ENCODE measurements at places on chromosomes 6 and 20.

DNA sequence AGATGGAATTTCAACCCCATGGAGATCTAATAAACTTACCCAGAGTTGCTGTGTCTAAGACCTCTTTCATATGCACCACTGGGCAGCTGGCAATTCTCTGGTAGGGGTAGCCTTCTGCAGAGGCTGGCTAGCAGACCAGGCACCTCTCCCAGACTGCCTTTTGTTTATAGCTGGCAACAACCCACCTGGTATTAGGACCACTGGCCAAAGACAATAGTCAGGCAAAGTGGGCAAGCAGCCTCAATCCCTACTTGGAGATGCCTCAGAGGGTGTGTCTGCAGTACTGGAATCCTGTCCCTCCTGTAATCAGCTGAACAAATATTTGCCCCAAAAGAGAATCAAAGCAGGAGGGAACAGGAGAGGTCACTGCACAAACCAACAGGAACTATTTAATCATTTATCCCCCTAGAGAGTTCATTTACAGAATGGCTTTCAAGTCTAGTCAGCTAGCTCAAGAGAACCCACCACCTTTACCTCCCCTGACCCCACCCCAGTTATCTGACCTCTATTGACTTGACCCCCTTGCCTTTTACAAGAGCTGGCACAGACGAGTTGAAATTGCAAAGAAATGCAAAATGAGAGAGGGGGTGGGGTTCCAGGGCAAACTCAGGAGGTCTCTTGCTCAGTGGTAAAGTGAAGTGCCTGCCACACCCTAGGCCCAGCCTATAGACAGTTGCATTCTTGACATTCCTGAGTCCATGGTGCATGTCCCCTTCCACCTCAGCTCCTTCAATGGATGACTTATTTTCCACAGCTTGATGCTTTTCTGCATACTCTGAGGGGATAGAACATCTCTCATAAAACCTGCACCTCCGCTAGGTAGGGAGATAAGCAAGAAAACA, 2.8 kb downstream of the BCL2L1 start:
- DNase-seq: no peak

DNA sequence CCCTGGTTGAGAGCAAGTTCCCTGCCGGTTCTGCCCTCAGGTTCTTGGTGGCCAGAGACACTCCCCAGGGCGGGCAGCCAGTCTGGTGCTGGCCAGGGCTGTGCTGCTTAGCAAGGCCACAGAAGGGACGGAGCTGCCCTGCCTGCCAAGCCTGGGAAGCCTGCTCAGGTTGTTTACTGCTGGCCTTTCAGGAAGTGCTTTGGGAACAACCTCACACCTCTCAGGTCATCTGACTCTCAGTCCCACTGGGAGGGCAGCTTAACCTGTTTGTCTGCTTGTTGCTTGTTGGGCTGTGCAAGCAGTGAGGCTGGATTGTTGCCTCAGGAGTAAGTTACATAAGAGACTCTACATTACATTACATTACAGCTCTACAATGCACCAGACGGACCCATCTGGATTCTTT, 75.8 kb upstream of the AFDN start:
- no peak for DNase-seq

DNA sequence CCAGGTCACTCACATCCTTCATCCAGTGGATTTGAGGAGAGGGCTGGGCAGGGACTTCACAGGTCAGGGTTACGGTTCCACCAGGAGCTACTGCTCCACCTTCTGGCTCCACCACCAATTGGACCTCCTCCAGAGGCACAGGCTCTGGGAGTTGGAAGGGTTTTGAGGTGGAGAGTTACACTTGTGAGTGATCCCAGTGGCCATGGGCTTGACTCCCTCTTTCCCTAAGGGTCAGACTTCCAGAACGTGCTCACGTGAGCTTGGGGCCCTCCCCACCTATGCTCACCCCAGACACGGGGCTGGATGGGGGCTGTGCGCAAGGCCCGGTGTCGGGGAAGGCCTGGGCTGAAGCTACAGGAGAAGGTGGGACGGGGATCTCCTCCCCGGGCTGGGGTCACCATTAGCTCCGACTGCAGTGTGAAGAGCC, 1.5 kb downstream of the AGER start:
- DNase-seq: no peak

GRCh38 chr20:6311097-6311496, 188.3 kb upstream of the FERMT1 start:
- no peak for DNase-seq

DNA sequence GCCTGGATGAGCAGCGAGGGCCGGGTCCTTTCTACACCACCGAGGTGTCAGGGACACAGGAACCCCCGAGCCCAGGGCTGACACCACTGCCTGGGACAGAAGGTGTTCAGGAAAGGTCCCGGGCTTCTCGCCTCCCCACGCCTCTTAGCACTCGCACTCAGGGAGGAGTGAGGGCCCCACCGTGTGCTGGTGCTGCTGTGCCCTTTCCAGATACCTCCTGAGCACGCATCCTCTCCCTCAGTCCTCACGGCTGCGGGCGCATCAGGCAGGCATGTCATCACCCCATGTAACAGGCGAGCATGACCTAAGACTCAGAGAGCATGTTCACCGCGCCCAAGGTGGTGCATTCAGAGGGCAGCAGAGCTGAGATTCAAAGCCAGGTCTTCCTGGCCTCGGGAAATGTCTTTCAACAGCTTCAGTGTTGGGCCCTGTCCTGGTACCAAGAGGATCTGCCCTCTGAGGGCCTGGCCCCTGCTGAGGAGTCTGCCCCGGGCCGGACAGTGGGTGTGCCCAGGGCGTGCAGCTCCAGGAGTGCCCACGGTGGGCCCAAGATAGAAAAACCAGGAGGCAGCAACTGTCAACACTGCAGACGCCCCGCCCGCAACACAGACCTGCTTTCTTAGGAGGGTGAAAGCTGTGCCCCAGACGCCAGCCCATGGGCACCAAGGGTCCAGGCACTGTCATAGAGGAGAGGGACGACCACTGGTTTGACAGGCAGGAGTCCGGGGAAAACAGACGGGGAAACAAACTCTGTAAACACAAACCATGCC, 29.2 kb downstream of the TGM2 start:
- DNase-seq: no peak

DNA sequence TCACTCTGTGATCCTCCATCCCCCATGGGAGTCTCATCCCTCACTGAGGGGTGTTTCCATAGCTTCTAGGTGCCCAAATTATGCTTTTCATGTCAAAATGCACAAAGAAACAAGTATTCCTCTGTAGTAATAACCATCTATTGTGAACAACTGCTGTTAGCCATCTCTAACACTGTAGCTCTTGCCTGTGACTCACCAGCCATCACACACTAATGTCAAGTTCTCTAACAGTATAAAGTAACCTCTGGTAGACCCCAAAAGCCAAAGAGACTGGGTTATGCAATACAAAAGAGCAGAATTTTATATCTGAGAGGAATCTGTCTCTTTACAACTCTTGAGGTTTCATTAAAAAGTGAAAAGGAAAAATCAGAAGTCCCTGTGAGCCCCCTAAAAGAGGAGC, 25.4 kb upstream of the IYD start:
- no peak for DNase-seq

GRCh38 chr6:1325461-1326309, 13.8 kb downstream of the FOXQ1 start:
- no peak for DNase-seq

- no peak for DNase-seq
Measured at GRCh38 chr6:46565531-46565930, 74.3 kb upstream of the RCAN2 start.

DNA sequence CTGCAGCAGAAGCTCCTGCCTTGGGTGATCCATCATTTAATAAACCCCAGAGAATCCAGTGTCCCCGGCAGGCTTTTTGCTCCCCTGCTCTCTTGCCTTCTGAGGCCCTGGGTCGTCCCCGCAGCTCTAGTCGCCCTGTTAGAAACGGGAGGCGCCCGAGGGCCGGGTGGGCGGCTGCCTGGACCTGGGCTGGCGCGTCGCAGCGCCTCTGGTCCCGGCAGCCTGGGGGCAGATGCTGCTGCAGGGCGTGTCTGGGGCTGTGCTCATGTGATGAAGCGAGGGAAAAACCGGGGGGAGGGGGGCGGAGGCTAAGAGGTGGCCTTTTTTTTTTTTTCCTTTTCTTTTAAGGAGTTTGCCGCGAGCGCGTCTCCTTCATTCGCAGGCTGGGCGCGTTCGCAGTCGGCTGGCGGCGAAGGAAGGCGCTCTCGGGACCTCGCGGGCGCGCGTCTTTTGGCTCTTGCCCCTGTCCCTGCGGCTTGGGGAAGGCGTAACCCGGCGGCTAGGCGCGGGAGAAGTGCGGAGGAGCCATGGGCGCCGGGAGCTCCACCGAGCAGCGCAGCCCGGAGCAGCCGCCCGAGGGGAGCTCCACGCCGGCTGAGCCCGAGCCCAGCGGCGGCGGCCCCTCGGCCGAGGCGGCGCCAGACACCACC, 394 bp downstream of the AKAP12 start:
- DNase-seq: peak; percentile 5

- no peak for DNase-seq
Measured at GRCh38 chr6:143513410-143513809, 1.9 kb upstream of the FUCA2 start.

- DNase-seq: no peak
Measured at GRCh38 chr6:80792151-80792550, 685.7 kb downstream of the BCKDHB start.

DNA sequence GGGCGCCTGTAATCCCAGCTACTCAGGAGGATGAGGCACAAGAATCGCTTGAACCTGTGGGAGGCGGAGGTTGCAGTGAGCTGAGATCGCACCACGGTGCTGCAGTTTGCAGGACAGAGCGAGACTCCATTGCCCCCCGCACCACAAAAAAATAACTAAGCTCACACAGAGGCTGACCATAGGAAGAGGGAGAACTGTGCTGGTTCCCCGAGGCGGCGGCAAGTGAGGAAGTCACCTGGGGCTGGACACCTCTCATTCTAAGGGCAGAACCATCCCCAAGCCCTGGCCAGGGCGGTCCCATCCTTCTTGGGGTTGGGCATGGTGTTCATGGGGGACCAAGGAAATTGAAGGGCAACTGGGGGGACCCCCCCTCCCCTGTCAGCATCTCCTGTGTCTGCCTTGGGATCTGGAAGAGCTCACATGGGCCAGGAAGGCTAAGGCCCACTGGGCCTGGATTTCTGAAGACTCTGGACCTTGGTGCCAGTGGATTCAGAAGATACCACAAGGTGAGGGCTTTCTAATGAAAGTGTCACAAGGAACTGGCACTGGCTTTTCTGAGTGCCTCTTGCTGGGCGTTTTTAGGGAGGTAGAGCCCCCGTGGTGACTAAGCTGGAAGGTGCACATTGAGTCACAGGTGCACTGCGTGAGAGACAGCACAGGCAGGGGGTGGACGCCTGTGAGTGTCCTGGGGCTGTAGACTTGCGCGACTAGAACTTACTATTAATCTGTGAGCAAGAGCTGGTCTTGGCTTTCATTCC, 11.5 kb downstream of the IRF4 start:
- peak; percentile 46 for DNase-seq

DNA sequence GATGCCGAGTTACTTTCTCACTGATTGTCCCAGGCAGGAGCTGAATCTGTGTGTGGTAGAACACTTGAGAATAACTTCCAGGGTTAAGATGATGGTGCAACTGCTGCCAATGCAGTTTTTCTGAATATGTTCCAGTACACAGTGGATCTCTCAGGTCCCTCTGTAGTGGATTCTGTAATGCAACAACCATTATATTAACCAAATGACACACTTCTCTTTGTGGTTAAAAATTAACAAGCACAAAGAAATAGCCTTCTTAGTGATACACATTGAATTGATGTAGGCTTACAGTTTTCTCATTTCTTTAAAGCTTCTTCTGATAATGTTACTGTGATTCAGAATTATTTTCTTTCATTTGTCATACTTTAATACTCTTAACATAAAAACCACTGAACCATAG, 383.8 kb downstream of the ADGRB3 start:
- no peak for DNase-seq

DNA sequence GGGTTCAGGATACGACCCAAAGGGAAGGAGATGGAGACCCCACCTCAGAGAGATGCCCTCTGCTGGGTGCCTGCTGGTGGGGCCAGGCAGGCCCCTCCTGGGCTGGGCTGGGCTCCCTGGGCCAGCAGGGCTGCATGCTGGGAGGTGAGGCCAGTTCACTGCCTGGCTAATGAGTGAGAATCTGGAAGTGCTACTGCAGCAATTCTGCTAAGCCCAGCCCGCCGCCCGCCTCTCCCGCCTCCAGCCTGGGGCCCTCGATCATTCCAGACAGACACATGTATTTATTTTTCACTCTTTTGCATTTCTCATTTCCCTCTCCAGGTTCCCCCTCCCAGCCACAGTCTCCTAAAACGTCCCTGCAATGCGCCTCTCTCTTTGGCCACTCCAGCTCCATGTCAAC, 79.6 kb downstream of the CDH22 start:
- no peak for DNase-seq

DNA sequence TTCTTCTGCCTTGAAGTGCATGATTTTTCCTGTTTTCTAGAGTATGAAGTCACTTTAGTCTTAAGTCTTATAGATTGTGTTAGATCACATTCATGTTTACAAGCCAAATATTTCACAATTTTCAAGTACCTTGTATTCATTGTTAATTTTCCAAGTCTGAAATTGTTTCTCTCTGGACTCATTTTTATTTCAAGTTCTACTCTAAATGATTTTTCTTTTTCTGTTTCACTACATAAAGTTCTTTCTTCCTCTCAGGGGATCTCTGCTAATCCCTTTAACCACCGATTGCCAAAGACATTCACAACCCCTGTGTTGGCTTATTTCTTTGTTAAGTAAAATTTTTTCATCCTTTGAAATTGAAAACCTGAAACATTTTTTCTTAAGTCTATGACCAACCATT, 805.7 kb downstream of the KIF16B start:
- no peak for DNase-seq

GRCh38 chr6:47439348-47439668, 38.3 kb upstream of the CD2AP start:
- DNase-seq: no peak

DNA sequence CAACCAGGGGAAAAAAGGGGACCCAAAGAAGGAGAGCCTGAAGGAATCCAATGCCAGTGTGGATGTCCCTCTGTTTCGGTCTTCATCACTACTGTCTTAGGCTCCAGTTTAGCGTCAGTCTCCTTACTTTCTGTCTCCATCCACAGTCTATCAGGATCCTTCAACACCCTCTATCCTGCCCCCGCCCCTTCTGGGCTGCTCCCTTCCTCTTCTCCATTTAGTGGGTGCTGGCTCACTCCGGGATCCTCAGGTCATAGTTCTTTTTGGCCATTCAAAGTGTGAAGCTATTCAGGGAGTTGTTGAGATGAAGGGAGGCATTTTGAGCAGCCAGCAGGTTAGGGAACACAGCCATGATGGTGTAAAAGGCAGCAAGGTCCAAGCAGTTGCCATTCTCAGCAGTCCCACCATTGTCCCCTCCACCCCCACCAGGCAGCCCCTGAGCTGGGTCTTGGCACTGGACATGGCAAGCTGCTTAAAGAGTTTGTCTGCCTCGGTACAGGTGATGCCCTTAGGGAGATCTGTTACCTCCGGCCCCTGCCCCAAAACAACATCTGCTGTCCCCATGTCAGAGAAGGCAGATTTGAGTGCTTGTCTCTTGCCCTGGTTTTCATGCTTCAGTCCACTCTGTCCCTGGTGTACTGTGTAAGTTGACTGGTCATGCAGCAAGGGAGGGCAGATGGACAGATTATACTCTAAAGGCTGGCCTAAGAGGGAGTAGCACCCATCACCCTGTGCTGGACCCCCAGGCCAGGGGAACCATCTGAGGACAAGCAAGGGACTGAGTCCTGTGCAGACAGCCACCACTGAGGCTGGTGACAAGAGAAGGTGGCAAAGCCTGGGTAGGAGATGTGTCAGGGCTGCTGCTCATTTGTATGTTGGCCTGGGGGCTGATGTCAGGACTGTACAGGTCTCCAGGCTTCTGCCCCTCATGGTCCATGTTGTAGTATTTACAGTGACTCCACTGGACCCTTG, 842.0 kb downstream of the HACE1 start:
- no peak for DNase-seq

GRCh38 chr6:116535109-116535508, 10.4 kb downstream of the TRAPPC3L start:
- no peak for DNase-seq

- DNase-seq: no peak
Measured at GRCh38 chr6:376827-377640, 14.5 kb upstream of the IRF4 start.
